Stimulated activated CD4-positive, alpha-beta T cell treated with anti-CD3 and anti-CD28 coated beads, Interleukin-1b, Interleukin-23, amount 100 ng/mL, for 1 hour (primary cell): ENCODE measurements at places on chromosomes 11 and 22.

DNA sequence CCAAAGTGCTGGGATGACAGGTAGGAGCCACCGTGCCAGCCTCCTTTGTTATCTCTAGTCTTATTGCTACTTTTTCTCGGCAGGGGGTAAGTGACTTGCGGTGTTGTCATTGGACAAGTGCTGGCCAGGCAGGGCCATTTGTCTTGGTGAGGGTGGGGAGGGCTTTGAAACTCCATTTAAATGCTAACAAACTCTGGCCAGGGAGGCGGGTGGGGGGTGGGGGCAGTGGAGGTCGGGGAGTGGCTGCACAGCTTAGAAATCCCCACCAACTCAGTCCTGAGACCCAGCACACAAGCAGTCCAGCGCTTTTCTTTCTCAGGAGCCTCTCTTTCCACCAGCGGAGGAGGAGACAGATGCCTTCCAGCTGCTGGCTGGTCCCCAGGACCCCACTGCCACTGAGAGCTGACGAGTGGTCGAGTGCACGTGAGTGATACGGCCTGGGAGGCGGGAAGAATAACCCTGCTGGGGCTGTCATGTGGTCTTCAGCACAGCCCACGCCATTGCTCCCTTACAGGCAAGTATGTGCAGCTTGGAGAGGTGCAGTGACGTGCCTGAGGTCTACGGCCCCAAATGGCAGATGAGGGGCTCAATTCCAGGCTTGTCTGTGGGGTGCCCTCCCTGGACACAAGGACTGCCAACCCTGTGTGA lies 24.2 kb upstream of the OSBPL5 start:
- no peak for DNase-seq

DNA sequence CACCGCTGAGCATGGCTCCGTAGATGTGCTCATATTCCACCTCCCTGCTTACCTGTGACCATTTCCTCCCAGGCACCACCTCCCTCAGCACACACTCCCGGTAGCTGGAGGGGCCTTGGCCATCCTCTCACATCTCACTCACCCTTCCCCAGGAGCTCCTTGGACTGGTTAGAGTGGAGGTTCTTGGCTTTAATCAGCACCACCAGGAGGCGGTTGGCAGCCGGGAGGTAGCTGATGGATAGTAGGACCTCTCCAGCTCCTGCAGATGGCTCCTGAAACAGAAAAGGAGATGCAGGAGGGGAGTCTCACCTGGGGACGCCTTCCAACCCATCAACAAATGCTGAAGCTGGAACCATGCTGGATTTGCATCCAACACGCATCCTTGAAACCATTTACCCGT lies 39.9 kb downstream of the SYT13 start:
- no peak for DNase-seq

- DNase-seq: no peak
These were observed 32.1 kb upstream of the SLC5A12 start for GRCh38 chr11:26753723-26754504.

GRCh38 chr11:57515332-57516060 lies at the start of gene SLC43A1:
SLC43A1 (minus strand) TSS chr11:57515702; CDS start chr11:57514111, 1,591 bp downstream.
- no peak for DNase-seq

- DNase-seq: no peak
These were observed 24.2 kb upstream of the PPARA start for GRCh38 chr22:46125816-46126765.

DNA sequence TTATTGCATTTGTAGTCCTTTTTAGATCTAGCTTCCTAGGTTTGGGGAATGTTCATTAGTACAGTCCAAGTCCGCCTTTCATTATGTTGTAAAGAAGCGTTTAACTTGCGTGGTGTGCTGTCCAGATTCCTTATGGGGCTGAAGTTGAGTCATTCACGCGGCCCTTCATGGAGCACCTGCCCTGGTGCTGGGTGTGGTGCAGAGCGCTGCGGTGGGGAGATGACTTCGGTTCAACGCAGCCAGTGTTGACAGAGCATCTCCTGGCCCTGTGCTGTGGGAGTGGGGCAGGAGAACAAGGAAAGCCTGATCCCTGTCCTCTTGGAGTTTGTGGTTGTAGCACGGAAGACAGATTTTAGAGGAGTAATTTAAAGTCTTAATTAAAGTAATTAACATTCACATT lies 152.0 kb downstream of the TBC1D22A start:
- no peak for DNase-seq
